Neural progenitor cell (in vitro differentiated cells): ENCODE measurements at places on chromosomes 13 and 19.

- no peak for DNase-seq
Observed at GRCh38 chr13:100068133-100068931, 20.6 kb upstream of the PCCA start.

- no peak for DNase-seq
Observed at GRCh38 chr13:99385940-99386339, 78.7 kb upstream of the GPR183 start.

DNA sequence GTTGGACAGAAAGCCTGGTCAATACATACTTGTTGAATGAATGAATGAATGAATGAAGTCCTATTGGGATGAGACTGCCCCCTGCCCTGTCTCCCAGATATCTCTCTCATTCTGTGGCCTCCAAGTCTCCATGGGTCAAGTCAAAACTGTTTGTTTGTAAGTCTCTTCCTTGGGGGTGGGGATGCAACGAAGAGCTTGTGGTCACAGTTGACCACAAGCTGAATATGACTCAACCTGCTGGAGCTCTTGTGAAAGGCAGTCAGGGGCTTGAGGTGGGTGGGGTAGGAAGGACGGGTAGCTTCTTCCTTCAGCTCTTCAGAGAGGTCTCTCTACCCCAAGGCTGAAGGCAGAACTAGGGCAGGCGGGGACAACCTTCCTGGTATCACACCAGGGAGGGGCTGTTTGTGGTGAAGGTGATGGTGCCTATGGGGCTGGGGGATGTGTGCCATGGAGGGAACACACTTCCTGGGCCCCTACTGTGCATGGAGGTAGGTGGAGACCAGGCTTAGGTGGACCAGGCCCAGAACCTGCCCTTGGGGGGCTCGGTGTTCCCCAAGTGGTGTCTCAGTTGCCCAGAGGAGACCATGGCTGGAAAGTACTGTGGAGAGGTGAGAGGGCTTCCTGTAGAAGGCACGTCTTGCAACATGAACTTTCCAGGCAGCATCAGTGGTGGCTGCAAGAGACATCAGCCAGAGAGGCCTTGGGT lies 8.0 kb downstream of the MYO1F start:
- DNase-seq = no peak

DNA sequence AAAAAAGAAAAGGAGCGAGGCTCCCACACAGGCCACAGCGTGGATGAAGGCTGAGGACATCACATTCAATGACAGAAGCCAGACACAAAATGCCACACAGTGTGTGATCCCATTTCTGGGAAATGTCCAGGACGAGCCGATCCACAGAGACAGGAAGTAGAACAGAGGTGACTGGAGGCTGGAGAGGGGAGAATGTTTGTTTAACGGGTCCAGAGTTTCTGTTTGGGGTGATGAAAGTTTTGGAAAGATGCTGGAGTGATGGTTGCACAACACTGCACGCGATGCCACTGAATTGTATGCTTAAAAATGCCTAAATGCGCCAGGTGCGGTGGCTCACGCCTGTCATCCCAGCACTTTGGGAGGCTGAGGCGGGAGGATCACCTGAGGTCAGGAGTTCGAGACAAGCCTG lies 650 bp upstream of the FUT5 start:
- DNase-seq = no peak

- DNase-seq = no peak
Observed at GRCh38 chr13:46004491-46004890, 48.1 kb downstream of the ZC3H13 start.

- DNase-seq = no peak
Observed at GRCh38 chr19:7746903-7747884, at the start of gene CD209. TSS of gene CD209 (minus strand) at chr19:7747534. CDS start at chr19:7747511, 23 bp downstream.

DNA sequence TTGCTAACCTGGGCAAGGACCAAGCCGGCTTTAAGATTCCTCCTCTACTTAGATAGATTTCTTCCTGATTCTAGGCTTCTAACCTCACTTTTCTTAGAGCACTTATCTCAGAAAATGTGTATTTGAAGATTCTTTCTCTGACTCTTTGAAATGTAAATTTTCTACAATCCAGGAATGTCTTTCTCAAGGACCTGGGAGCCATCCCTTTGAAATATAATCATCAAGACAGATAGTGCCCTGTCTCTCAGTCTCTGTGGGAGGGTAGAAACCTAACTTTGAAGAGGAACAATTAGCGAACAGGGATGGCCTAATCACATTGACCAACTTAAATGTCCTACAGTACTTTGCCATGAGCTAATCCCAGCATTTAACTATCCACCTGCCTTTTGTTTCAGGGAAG lies 1646.0 kb downstream of the PCDH9 start:
- DNase-seq = no peak

GRCh38 chr13:72559716-72560115 lies 167.7 kb downstream of the MZT1 start:
- no peak for DNase-seq

DNA sequence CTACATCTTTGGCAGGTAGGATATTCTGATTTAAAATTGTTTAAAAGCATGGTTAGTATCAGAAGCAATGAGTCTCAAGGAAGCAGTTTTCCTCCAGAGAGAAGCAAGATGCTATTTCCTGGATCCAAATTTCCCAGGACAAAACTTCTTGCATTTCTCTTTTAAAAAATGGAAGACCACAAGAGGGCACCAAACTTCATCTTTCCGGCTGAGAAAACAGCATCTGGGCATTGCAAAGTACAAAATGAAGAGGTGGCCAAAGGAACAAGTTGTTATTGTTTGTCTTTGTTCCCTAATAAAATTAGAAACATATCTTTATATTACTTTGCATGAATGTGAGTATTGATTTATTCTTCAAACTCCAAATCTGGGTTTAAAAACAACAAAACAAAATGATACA lies 60.0 kb upstream of the LRCH1 start:
- DNase-seq = peak; percentile 63

DNA sequence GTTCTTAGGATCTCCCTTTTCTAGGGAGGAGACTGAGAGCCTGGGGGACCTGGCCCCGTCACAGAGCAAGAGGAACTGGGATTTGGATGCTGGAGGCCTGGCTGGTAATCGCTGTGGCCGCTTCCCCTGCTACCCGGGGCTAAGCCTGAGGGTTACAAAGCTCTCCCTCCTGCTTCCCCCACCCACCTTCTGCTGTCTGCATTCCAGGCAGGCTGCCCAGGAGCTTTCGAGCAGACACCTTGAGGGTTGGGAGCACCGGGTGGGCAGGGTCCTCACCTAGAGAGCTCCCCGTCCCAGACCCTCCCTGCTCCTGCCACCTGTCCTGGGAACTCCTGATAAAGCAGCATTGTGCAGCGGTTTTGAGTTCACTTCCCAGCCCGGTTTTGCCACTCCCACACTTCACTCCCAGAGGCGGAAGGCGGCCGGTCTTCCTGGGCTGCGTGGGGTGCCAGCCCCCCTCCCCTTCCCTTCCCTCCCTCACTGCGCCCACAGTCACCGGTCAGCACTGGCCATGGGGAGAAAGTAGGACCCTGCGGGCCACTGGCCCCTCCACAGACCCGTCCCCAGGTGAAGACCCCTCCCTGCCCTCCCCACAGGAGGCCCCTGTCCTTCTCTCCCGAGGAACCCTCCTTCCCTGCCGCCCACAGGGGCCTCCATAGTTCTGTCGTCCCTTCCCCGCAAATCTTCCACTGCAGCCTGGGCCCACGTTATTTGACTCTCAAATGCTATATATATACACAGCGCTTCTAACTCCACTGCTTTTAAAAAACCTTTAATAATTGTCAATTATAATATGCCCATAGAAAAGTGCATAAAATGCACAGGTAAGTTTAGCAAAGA lies 8.1 kb downstream of the PAK4 start:
- peak; percentile 54 for DNase-seq

DNA sequence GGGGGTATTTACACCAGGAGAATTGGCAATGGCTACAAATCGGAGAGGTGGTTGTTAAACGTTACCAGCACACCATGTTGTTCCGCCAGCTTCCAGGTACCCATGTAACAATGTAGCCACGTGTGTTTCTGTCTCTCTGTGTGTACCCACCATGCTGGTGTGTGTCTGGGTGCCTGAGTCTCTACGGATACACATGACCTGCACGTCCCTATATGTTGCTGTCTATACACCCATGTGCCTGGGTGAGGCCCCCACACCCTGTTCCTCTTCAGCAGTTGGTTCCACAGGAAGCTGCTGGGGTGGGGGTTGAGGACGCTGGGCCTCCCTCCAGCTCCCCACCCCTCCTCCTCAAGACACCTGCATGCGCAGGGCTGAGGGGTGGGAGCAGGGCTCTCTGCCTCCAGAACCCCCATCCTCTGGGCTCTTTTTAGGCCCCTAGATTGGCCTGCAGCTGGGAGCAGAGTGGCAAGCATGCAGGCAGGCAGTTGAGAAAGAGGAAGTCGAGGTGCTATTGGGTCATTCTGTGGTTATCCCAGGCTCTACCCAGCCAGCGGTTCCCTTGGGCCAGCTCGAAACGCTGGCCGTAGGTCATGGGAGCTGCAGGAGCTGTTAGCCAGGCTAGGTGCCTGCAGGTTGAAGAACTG lies at the start of gene ARHGEF18:
Gene ARHGEF18, plus strand, starts transcription at position 351 of the 644 bp plus-strand sequence. CDS start 13,954 bp downstream, outside the sequence.
- no peak for DNase-seq

- DNase-seq = no peak
Observed at GRCh38 chr19:34493649-34494044, 12.1 kb downstream of the WTIP start.

GRCh38 chr19:7120499-7120898 lies 51.0 kb downstream of the ZNF557 start:
- DNase-seq = no peak

- DNase-seq = no peak
Observed at GRCh38 chr19:34375598-34375997, 10.6 kb downstream of the GPI start.

DNA sequence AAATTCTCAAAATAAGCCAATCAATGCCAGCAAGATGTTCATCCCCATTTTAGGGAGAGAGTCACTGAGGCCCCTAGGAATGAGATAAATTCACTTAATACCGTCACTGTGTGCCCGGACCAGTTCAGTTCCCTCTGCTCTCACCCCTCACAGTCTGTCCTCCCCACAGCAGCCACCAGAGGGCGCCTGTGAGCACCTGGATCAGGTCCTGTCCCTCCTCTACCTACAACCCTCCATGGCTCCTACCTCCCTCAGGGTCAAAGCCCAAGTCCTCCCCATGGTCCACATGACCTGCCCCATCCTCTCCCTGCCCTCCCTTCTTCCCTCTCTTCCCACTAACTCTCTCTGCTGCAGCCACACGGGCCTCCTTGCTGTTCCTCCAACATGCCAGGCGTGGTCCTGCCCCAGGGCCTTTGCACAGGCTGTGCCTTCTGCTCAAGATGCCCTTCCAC lies 42.0 kb upstream of the NFIC start:
- DNase-seq = peak; percentile 36

DNA sequence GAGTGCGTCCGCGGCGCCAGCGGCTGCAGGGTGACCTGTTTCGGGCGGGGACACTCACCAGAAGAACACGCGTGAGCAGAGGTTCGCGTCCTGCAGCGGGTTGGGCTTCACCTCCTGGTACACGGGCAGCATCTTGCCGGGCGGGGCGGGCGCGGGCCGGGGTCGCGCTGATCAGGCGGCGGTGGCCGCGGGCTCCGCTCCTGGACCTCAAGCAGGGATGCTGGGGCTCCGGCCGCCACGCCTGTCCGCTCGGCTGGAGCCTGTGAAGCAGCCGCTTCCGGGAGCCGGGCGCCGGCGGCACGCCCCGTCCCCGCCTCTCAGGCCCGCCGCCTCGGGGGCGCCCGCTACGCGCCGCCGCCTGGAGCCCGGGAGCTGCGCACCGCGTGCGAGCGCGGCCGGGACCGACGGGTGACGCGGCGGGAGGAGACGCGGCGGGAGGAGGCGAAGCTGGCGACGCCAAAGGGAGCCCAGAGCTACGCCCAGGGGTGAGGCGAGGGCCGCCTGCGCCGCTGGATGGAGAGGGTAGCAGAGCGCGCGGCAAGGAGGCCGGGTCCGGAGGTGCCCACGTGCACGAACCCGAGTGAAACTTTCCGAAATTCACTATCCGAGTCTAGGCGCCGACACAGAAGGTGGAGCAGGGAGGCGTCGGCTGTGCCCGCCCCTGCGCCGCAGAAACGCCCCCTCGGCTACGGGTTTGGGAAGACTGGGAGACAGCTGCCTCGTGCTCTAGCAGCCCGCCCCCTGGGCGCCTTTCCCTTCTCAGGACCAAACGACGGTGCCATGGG lies at the start of gene ABCC4:
Gene ABCC4, minus strand, starts transcription at position 269 of the 785 bp plus-strand sequence. Its CDS starts 137 bp downstream, at position 132.
- peak; percentile 91 for DNase-seq

- peak; percentile 33 for DNase-seq
Observed at GRCh38 chr13:110479648-110480047, 81.9 kb downstream of the RAB20 start.

GRCh38 chr13:98447881-98448641 lies 128.8 kb downstream of the STK24 start:
- peak; percentile 90 for DNase-seq

GRCh38 chr19:5674714-5675113 lies 5.6 kb downstream of the MICOS13 start:
- DNase-seq = no peak

DNA sequence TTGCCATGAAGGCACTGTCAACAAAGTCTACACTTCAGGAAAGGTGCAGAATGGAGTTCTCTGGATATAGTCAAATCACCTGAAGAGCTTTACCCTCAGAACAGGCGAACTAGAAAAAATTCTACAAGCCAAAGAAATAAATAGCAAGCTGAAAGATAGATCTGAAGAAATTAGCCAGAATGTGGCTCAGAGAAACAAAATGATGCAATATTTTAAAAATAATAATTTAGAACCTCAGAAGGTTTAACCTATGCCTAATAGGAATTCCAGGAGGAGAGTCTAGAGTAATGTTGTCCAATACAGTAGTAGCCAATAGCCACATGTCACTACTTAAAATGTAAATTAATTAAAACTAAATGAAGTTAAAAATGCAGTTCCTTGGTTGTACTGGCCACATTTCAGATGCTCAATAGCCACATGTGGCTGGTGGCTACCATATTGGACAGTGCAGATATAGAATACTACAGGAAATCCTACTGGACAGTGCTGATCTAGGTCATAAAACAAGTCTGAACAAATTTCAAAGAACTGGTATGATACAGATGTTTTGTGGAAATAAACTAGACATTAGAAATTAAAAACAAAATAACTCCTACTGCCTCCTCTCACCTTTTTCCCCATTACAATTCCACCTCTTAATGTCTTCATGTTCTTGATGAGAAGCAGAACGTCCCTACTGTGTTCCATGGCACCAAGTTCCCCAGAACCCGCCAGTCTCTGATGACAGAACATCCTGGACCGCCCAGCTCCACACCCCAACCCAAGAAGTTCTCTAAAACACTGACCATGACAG lies 679 bp upstream of the CDADC1 start:
- DNase-seq = no peak

GRCh38 chr13:71303144-71303543 lies 563.9 kb downstream of the DACH1 start:
- no peak for DNase-seq

- no peak for DNase-seq
Observed at GRCh38 chr13:38348861-38349389, 726 bp upstream of the UFM1 start.

- no peak for DNase-seq
Observed at GRCh38 chr19:30743702-30744101, 371.5 kb downstream of the ZNF536 start.

- DNase-seq = no peak
Observed at GRCh38 chr19:38830039-38830733, 1.4 kb downstream of the ECH1 start.

GRCh38 chr13:100600915-100601314 lies 12.3 kb upstream of the GGACT start:
- DNase-seq = no peak

- peak; percentile 99 for DNase-seq
Observed at GRCh38 chr13:26557393-26558073, at the start of gene WASF3. TSS of gene WASF3 (plus strand) at chr13:26557683. CDS start at chr13:26642271, 84,588 bp downstream.

GRCh38 chr13:60275208-60275607 lies 111.5 kb upstream of the DIAPH3 start:
- DNase-seq = no peak

GRCh38 chr13:106744516-106744915 lies 176.6 kb upstream of the ARGLU1 start:
- DNase-seq = no peak
